ENCODE measurements at places on chromosomes 6 and 20.

DNA sequence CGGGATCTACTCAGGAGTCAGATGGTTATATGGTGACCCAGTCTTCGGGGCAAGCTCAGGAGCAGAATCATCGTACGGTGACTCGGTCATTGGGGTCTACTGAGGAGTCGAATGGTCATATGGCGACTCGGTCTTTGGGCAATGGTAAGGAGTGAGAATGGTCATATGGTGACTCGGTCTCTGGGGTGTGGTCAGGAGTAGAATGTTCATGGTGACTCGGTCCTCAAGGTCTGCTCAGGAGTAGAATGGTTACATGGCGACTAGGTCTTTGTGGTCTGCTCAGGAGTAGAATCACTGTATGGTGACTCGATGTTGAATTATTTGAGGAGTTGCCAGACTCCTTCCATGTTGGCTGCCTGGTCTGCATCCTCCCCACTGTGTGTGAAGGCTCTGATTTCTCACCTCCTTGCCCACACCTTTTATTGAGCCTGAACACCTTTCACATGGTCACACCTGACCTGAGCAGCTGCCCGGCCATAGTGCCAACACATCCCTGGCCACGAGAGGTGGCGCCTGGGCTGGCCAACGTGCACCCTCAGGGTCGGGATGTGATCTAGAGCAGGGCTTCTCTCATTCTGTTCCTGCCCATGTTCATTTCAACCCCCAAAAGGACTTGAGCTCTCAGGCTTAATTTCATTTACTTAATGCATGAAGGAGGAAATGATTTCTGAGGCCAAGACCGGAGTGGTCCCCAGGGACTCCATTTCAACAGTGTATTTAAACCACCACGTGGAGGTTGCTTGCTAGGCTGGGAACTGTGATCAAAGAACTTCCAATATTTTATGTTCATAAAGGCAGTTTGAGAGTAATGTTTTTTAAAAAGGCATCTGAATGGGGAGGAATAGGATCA, 119.5 kb downstream of the PHACTR3 start:
- no peak for DNase-seq

DNA sequence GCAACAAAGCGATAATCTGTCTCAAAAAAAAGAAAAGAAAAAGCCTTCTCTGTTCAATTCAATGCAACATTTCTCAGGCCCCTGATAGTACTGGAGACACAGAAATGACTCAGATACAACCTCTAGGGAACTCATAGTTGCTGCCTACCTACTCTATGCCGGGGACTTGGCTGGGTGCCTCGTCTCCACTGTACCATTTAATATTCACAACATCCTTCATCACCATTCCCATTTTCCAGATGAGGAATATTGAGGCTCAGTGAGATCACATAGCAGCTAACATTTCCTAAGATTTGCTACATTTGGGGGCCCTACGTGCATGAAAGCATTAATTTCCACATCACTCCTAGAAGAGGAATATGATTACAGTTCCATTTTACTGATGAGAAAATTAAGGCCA, 7.5 kb downstream of the NOL4L start:
- DNase-seq: no peak

DNA sequence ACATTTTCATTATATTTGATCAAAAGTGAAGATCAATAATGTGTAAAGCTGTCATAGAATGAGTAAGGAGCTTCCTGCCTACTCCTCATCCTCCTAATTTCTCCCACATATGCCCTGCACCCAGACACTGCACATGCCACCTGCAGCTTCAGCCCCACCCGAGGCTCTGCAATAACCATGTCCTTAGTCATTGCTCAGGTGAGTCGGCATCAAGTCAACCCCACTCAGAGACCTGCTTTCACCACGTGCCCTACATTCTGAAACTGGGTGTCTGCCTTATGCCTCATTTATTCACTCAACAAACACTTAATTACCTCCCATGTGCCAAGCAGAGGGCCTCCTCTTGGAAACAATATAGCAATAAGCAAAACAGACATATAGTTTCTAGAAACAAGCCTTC, 15.4 kb upstream of the TNFAIP3 start:
- DNase-seq: no peak

DNA sequence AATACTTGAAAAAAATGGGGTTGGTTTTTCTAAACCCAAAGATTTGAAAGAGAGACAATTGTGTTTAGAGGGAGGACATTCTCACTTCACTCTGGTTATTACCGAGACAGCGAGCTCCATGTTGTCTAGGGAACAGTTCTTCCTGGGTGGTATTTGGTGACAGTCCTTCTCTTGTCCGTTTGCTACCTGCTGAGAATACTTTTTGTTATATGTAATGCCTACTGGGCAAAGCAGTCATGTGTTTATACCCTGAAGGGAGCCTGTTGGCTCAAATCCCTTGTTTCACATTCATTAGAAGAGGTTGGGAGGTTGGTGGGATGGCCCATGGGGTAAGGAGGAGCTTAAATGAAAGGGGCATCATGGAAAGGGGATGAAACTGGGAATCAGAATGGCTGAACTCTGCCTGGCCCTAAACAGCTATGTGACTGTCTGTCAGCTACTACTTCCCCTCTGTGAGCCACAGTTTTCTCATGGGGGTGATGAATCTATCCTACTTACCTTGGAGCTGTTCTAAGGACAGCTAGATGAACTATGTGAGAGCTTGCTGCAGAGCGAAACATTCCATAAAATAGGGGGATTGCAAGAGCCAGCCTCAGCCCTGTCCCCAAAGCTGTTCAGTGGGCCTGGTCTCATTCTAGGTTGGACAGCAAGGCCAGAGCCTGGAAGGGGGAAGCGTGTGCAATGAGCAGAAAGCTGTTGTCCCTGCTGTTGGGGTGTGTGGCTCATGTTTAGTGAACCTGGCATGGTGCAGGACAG, 43.5 kb downstream of the FNDC1 start:
- no peak for DNase-seq

- DNase-seq: no peak
Observed at GRCh38 chr6:35496036-35496840, 641 bp downstream of the TEAD3 start.

- DNase-seq: no peak
Observed at GRCh38 chr6:24391756-24392405, 10.9 kb upstream of the MRS2 start.

DNA sequence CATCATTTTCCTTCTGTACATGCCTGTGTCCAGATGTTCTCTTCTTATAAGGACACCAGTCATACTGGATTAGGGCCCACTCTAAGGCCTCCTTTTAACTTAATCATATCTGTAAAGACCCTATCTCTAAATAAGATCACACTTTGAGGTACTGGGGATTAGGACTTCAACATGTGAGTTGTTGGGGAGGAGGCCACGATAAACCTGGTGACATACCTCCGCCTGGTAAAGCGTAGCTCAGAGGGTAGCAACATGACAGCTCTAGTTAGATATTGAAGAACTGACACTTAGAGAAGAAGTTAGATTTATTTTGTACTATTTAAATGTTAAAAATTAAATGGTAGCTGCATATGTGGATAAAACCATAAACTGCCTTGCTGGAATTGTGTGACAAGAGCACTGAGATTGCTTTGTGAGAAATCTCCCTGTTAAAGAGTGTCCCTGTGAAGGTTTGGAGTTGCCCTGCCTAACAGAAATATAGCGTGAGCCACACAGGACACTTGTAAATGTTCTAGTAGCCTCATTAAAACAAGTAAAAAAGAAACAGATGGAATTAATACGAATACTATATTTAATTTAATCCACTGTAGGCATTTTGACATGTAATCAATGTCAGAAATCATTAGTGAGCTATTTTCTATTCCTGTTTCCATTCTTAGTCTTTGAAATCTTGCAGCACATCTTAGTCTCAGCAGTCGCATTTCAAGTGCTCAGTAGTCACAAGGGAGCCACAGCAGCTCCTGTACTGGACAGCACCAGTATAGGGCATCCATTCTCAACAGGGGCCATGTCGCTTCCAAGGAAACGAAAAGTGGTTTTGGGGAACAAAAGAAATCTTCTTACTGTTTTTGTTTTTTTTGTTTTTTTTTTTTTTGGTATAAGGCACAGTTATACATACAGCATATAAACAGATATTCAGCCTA, 13.4 kb downstream of the PLCB1 start:
- no peak for DNase-seq

GRCh38 chr20:38805502-38805957, at the start of gene PPP1R16B:
PPP1R16B (plus strand) TSS chr20:38805697; CDS start chr20:38835926, 30,229 bp downstream.
- peak; percentile 91 for DNase-seq

DNA sequence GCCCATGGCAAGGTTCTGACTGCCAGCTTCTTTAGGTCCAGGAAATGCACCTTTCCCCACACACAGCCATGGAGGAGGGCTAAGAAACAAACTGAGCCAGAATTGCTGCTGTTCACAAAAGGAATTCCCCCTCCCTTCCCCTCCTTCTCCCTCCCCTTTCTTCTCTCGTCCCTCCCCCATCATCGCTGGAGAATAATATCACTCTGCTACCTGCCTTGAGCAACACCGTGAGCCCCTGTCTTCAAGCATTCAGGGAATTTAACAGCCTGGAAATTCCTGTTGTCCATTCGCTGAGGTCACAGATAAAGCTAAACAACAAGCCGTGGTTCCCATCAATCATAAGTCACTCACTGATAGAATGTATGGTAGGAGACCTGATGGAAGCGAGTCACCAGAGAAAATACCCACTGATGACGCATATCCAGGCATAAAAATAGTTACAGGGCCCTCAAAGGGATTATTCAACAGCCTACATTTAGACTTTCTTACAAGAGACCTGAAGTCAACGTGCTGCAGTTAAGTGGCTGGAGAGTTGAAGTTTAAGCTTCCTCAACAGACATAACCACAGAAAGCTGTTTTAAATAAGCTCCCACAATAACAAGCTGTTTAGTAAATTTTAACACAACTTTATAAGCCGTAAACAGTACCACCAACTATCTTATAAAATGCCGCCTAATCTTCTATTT, 59.7 kb downstream of the HIVEP2 start:
- DNase-seq: peak; percentile 28

- no peak for DNase-seq
Observed at GRCh38 chr20:58634059-58634458, 17.0 kb upstream of the STX16 start.

GRCh38 chr6:70884074-70884983, 72.5 kb downstream of the B3GAT2 start:
- DNase-seq: peak; percentile 61

DNA sequence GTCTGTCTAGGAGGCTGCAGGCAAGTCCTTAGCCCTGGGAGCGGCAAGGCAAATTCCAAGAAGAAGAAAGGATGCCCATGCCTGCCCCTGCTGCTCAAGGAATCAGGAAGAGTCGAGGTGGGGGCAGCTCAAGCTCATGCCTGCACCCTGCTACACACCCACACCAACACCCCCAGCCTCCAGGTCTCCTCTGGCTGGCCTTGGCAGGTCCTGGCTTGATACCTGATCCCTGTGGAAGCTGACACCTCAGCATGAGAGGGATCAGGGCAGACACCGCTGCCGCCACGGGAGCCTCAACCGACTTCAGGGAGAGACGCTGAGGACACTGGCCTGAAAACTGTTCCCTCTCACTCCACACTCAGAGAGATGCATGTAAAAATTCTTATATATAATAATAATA, 35.5 kb upstream of the MAFB start:
- DNase-seq: no peak

- DNase-seq: no peak
Observed at GRCh38 chr6:130000526-130001421, 17.6 kb upstream of the L3MBTL3 start.

GRCh38 chr6:119308048-119308570, 41.5 kb downstream of the MAN1A1 start:
- no peak for DNase-seq

GRCh38 chr20:2760297-2760951, 40.0 kb downstream of the CPXM1 start:
- DNase-seq: no peak

GRCh38 chr6:109458774-109459531, 3.4 kb upstream of the MICAL1 start:
- peak; percentile 47 for DNase-seq

- DNase-seq: no peak
Observed at GRCh38 chr6:16396497-16397319, 158.3 kb downstream of the GMPR start.

DNA sequence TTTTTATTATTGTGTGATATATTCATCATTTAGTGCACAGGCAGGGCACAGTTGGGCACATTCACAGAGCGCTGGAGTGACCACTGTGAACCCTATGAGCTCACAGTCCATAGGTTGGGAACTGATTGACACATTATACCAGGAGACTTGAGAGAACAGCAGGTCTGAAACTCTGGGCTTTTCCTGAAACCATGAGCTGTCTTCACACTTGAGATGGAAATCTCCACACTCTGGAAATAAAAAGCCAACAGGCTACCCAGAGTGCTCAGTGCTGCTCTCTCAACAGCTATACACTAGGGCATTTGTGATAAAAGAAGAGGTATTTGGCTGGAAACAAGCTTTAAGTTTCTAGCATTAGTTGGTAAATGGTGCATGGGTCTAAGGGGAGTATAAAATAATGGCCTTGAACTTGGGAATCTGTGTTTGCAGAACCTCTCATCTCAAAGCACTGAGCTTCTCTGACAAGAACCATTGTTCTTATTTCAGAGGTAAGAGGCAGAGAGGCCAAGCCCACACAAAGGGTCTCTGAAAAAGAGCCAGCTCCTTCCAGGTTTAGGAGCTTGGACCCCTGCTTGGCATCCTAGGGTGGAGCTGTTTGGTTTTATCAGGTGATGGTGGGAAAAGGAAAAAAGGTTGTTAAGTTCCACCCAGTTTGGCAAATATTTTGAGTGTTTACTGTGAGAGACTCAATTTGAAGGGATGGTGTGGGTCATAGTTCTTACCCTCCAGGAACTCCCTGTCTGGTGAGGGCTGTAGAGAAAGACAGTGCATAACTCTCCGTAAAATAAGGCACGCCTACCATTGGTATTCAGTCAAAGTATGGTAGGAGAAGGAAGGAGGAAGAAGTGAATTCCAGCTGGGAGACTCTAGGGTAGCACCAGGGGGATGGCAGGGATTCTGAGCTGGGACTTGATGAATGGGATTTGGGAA, 14.5 kb downstream of the CHMP4B start:
- DNase-seq: no peak

DNA sequence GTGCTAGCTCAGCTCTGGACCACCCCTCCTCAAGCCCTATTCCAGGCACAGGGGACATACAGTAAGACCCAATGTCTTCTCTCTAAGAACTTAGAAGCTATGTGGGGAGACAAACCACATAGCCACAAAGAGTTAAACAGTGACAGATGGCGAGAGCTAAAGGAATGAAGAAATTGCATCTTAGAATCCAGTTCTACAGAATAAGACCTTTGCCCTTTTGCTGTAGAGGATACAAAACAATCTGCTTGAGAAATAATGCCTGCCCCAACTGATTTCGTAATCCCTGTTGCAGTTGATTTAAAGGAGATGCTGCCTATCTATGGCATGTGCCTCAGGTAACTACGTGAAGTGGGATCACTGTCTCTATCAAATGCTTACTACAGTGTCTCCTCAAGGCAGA, 31.2 kb downstream of the TNFRSF21 start:
- no peak for DNase-seq

DNA sequence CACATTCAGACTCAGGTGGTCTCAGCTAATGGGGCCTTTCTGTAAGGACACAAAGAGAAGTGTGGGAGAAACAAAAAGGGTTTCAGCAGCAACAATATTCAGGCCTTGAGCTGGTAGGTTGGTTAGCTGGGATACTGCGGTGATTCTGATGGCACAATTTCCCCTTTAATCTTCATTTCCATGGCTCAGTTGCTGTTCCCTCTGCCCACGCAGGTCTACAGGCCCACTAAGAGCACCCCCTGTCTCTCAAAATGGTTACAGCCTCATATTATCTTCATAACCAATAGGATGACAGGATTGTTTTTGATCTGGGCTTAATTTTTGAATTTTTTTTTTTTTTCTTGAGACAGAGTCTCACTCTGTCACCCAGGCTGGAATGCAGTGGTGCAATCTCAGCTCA, 48.9 kb downstream of the MYB start:
- DNase-seq: no peak

- DNase-seq: no peak
Observed at GRCh38 chr20:44038681-44039123, 124.0 kb downstream of the TOX2 start.

- no peak for DNase-seq
Observed at GRCh38 chr6:142863981-142864380, 81.0 kb downstream of the HIVEP2 start.

Measured in activated naive CD8-positive, alpha-beta T cell treated with anti-CD3 and anti-CD28 coated beads, Interleukin-2, amount 50 U/mL, for 24 hours (primary cell).